Stimulated activated CD8-positive, alpha-beta memory T cell treated with anti-CD3 and anti-CD28 coated beads, Interleukin-4, amount 100 ng/mL, for 1 hour (primary cell): ENCODE measurements at places on chromosomes 13 and 19.

DNA sequence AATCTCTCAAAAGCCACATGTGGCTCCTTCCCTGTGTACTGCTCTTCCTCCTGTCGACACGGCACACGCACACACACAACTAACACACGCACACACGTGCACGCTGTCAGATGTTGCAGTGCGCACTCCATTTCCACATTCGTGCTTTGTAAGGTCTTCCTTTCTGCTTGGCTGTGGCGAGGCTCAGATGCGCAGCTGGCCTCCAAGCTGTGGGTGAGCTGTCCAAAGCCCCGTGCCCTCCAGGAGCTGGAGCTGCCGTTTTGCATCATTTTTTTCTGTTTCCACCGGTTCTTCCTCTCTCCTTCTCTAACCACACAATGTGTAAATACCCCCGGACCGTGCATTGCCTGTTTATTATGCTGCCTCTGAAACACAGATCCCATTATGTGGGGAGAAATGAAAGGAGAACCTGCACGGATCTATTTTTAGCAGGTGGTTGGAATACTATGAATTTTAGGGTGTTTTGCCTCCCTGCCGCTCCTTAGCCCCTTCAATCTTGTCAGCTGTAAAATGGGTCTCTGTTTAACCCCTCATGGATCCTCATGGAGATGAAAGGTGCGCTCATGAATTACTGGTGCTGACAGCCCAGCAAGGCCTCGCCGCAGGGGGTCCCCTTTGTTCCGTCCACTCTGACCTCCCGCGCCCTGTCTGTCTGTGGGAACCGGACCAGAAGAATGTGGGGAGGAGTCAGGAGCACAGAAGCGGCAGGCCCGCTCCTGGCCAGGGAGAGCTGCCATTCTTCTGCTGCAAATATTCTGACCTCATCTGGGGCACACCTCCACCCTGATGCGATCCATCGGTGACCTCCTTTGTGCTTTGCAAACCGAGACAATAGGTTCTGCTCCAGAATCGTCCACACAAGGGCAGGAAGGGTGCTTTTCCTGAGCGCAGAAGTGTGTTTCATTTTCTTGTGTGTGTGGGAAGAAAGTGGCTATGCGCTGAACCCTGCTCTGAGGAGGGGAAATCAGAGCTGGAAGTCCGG, 137.7 kb downstream of the SOX1 start:
- DNase-seq, result no peak

DNA sequence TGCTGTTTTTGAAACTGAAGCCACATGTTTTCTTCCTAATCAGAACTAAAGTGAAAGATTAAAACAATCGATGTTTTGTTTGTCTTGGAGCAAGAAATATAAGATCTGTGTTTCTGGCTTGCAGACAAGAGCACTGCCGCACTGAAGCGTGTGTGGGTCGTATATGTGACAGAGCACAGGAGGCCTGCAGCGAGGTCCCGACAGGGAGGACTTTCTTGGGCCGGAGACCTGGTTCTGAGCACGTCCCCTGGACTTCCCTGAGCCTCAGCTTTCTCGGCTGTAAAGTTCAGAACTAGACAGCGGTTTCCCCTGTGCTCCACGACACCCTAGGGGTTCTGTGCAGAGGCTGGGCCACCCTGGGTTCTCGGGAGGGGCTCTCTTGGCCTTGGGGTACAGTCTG, 60.5 kb downstream of the GADD45B start:
- no peak for DNase-seq

DNA sequence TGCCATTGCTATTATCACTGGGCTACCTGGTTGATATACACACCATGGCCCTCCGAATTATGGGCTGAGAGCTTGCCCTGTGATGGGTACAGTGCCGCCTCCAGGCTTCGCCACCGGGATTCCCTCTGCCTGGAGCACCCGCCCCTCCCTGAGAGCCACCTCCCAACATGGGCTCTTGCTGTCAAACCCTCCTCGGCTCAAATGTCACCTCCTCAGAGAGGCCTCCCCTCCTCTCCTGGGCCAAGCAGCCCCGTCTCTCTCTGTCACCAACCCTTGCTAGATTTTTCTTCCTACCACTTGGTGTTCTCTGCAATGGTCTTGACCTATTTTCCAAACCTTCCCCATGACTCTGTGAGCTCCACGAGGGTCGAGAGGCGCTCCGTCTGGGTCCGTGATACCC, 12.2 kb upstream of the TLE2 start:
- DNase-seq, result no peak

DNA sequence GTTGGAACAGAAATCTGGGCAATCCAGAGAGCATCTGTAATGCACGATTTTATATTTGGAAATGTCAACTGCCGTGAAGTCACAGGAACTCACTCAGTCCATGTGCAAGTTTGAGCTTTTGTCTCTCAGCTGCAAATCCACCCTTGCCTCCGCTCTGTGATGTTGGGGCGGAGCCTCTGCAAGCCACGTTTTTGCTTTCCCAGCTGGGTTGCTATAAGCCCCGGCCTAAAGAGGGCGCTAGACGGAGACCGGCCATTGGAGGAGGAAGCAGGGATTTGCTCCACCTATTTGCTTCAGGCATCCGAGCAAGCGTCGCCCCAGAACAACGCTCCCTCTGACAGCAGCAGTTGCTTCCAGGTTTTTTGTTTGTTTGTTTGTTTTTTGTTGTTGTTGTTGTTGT, 56.2 kb downstream of the TRPM4 start:
- DNase-seq, result no peak

GRCh38 chr19:21463449-21464105, 41.8 kb upstream of the ZNF429 start:
- no peak for DNase-seq

DNA sequence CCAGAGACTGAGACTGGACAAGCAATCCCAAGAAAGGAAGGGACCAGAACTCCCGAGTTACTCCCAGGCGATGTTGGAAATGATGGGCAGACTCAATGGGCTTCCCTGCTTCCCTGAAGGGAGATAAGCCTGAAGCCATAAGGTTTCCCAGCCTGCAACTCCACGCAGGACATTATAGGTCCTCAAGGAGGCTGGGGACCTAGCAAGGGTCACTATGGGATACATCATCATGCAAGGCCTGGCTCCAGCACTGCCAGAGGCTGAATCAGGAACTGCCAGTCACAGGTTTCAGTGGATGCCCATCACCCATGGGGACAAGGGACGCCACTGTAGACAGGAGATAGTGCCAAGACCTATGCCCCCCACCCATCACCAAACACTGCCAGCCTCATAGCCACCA, 338.7 kb downstream of the IRS2 start:
- DNase-seq, result no peak

- DNase-seq, result no peak
Measured at GRCh38 chr19:15323496-15324235, 8.7 kb downstream of the BRD4 start.

- DNase-seq, result no peak
Measured at GRCh38 chr13:58048670-58049069, 417.1 kb downstream of the PCDH17 start.

DNA sequence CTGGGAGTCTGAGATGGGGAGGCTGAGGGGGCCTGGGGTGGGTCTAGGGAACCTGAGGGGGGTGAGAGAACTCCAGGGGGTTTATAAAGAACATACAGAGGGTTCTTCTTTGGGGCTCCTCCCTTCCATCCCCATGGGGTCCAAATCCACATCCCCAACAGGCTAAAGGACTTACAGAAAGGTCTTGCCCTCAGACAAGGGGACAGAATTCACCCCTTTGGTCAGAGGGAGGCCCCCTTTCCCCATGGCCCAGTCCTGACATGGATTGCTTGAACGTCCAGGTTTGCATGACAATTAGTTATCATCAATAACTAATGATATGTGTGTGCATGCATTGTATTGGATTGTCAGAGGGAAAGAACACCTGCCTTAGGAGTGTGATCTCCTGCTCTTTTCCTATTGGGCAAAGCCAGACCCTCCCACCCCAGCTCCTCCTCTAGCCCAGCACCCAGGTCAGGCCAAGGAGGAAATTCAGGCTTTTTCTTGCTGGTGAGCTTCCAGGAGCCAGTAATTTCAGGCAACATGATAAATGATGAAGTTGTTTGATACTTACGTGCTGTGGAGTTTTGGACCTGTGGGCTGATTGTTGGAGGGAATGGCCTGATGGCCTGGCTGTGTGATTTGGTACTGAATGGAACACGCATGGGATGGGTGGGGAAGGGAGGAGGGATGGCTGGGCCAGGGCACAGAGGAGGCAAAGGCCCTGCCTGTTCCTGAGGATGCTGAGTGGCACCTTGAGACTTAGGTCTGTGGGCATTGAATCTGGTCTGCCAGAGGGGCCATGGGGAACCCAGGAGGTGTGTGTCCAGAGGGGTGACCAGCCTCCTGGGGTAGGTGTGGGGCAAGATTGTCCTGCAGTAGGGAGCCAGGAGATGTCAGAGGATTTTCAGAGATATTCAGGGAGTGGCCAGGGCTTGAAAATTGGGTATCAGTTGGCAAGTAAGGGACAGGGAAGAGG, 1.1 kb downstream of the KLHL26 start:
- no peak for DNase-seq

DNA sequence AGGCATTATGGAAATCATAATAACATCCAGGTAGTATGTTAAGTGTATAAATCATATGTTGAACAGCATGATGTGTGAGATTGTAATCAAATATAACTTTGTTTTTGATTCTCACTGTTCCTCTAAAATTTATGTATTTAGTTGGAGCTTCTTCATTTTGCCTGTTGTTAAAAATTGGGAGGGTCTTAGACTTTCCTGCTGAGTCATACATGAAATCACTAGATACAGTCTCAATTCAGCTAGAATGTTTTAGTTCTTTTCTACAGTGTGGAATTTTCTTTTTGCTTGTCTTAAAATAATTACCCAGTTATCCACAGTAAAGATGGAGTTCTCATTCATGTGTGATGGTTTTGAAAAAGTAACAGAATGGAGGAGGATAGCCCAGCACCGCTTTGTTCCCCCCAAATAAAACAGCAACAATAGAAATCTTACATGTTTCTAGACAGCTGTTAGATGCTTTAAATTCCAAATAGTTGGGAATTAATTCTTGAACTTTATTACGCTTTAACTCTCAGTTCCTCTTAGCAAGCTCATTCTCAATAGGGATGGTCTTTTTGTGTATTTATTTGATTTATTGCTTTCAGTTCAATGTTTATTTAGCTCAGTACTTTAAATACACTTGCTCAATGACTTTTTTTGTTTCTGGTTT, 109.5 kb downstream of the PDS5B start:
- DNase-seq, result no peak

GRCh38 chr13:46747031-46747820, 49.7 kb downstream of the ESD start:
- no peak for DNase-seq

DNA sequence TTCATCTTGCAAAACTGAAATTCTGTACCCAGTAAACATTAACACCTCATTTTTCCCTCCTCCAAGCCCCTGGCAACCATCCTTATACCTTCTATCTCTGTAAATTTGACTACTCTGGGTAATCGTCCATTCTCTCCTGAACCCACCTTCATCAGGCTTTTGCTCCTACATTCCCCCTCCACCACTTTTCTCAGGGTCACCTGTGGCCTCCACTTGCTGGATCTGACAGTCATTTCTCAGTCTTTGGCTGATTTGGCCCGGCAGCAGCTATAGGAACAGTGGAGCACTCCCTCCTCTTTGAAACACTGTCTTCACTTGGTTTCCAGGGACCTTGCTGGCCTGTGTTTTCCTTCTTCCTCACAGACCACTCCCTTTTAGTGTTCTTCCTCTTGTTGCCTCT, 83.5 kb downstream of the LRCH1 start:
- DNase-seq, result no peak

GRCh38 chr19:40139533-40140287, 49.0 kb upstream of the ZNF780A start:
- DNase-seq, result no peak

DNA sequence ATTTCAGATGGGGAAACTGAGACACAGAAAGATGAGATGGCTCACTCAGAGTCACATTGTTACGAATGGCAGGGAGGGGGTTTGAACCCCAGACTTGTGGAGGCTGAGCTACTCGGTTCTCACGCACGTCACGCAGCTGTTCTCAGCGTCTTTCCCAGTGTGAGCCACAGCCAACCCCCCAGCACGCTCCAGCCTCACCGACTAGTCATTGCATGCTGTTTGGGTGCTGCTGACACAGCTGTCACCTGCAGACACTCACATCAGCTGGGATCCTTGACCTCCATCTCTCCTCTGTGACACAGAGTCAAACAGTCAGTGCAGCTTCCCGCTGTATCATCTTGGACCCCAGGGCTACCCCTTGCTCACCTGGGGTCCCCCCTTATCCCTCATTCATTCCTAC, 2.4 kb upstream of the NCAN start:
- DNase-seq, result no peak

DNA sequence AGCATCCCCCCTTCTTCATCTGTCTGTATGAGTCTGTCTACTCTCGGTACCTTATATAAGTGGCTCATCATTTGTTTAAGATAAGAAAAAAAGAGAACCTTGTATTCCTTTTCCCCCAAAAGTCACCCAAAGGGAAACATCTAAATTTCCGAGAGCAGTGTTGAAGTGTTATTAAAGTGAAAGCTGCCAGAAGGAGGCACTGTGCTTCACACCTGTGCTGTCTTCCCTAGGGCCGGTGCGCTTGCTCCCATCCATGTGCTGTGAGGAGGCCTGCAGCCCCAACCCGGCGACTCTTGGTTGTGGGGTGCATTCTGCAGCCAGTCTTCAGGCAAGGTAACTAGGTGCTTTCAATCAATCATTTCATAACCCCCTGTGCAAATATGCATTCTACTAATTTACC, 97.5 kb downstream of the TNFRSF19 start:
- DNase-seq, result no peak

GRCh38 chr19:11141937-11142527, 13.6 kb downstream of the SPC24 start:
- DNase-seq, result no peak

GRCh38 chr19:14700711-14701375, 11.0 kb downstream of the ZNF333 start:
- no peak for DNase-seq

DNA sequence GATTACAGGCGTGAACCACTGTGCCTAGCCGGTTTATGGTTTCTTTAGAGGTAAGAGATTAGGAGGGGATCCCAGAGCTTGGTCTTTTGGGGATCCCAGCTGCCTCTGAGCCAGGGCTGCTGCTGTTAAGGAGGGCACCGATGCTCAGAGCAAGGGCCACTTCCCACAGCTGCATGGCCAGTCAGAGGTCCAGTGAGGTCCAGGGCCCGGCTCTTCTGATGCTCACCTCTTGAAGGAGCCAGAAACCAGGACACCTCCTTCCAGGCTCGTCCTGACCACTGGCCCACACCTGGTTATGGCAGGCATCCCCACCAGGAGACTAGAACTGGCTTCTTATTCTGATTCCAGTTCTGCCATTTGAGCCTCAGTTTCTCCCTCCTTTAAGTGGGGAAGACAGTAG, 149.0 kb downstream of the TEX29 start:
- no peak for DNase-seq

- no peak for DNase-seq
Measured at GRCh38 chr19:46296722-46297461, at the start of gene HIF3A. Gene HIF3A (plus strand): TSS chr19:46297042. CDS start chr19:46297077, 35 bp downstream.
